NCI-H460 (cell line): ENCODE measurements at places on chromosomes 5 and 9. TPM values are rescaled to one million over a fixed set of nuclear protein-coding genes. Genes with fewer than 3 reads are reported as not detected.

Gene TRPM6
- 1.4 TPM in 2 replicates for total RNA-seq

Gene PAIP2
- total RNA-seq, result 105 and 120 TPM in 2 replicates

Gene PPP2R2B
- total RNA-seq, result not detected in 2 replicates

DNA sequence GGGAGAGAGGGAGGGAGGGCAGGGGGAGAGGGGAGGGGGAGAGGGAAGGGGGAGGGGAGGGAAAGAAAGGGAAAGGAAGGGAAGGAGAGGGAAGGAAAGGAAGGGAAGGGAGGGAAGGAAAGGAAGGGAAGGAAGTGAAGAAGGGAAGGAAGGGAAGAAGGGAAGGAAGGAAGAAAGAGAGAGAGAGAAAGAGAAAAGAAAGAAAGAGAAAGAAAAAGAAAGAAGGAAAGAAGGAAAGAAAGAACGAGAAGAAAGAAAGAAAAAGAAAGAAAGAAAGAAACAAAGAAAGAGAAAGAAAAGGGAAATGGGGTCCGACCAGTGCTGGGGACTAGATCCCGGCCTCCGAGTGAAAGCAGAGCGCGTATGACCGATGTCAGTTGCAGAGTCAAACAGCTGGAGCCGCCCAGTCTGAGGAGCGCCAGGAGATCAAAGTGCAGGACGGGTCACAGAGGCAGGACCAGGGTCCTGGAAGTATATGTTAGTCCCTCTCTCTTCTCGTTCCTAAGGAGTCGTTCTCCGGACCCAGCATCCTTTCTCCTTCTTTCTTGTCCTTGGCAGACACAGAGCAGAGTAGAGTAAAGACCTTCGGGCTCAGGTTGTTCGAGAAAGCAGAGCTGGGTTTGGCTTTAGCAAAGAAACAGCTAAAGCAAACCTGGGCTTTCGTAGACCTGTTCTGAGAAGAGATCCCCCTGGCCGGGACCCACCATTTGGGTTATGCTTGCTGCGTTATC, 305.4 kb upstream of the MSX2 start:
- DNase-seq, result peak; percentile 28

DNA sequence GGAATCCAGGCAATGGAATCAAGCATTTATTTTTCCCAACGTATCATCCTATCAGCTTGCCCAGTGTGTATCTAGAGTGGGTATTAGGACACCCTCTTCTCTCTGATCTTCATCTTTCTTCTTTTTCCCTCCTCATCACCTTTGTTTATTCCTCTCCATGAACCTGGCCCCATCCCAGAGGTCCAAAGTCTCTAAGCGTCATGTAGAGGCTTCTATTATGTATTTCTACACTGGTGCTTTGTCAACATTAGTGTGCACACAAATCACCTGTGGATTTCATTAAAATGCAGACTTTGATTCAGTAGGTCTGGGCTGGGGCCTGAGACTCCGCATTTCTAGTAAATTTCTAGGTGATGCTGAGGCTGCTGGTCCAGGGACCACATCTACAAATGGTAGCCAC, 19.8 kb upstream of the PIP5K1B start:
- no peak for DNase-seq

GRCh38 chr5:172166030-172166826, 21.8 kb downstream of the STK10 start:
- DNase-seq, result no peak

GRCh38 chr5:176866707-176867310, 32.3 kb downstream of the HK3 start:
- DNase-seq, result no peak

- no peak for DNase-seq
Measured at GRCh38 chr5:180180421-180180820, 28.6 kb downstream of the RASGEF1C start.

GRCh38 chr9:27496135-27496504, 28.0 kb upstream of the IFNK start:
- DNase-seq, result no peak

DNA sequence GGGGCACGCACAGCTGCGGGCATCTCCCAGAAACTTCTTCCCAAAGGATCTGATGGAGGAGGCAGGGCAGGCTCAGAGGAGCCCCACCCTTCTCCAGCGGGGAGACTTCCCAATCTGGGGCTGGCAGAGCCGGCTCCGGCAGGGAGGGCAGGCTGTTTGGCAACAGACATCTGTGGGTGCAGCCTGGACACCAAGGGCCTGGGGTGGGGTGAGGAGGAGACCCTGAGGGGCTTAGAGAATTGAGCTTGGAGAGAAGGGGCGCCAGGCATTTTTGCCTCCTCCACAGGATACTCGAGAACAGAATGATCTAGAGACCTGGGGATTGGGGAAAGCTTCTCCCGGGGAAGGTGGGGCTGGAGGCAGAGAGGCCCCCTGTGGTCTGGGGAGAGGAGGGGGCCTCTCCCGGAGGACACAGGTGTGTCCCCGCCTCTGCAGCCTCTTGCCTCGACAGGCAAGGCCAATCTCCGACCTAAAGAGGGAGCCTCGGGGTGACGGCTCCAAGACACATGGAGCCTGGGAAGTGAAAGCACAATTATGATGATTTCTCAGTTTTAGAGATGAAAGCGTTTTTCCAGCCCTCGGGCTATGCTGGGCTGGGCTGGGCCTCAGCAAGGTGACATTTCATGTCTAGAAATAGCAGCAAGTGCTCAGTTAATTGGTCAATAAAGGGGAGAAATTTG, 8.4 kb downstream of the LHX3 start:
- no peak for DNase-seq

Gene PLAC8L1
- total RNA-seq, result not detected in 2 replicates

Gene CARD9
- total RNA-seq, result 0.22 and 0.32 TPM in 2 replicates

Gene ORM2
- total RNA-seq, result not detected in 2 replicates

- no peak for DNase-seq
Measured at GRCh38 chr5:126351153-126351552, 72.1 kb upstream of the GRAMD2B start.

Gene ARID3C
- not detected in 2 replicates for total RNA-seq

- no peak for DNase-seq
Measured at GRCh38 chr5:168642019-168642418, 62.9 kb upstream of the PANK3 start.

GRCh38 chr5:102760815-102761214, 5.7 kb downstream of the PAM start:
- DNase-seq, result no peak

Gene NFIL3
- total RNA-seq, result 10.9 and 11.6 TPM in 2 replicates

Gene FKBP15
- total RNA-seq, result 15.7 and 16.8 TPM in 2 replicates

Gene SLC36A2
- not detected in 2 replicates for total RNA-seq

Gene RAD50
- total RNA-seq, result 38.3 and 41.3 TPM in 2 replicates

DNA sequence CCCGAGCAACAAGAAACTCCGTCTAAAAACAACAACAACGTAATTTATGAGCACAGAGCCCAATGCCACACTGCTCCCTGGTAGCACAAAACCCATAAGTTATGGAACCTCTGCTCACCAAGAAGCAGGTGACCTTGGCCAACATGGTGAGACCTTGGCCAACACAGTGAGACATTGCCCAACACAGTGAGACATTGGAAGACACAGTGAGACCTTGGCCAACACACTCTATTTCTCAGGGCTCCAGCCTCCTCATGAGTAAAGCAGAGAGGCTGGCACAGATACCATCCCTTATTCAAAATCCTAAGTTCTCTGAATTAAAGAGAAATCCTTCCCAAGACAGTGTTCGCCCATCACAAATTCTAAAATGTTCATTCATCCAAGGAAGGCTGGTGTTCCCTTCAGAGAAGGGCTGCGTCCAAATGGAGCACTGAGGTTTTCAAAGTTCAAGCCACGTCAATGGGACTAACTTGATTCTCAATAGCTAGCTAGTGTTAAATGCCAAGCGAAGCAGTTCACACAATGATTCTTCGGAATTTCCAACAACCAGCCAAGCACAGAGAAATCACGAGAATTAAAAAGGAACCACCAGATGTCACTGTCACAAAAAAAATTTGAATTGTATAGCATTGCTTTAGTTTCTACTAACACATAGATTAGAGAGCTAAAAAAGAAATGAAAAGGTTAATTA, 29.5 kb downstream of the TTC39B start:
- peak; percentile 20 for DNase-seq

GRCh38 chr9:13717322-13718054, 438.0 kb upstream of the MPDZ start:
- DNase-seq, result no peak

Gene HEMGN
- total RNA-seq, result not detected in 2 replicates

DNA sequence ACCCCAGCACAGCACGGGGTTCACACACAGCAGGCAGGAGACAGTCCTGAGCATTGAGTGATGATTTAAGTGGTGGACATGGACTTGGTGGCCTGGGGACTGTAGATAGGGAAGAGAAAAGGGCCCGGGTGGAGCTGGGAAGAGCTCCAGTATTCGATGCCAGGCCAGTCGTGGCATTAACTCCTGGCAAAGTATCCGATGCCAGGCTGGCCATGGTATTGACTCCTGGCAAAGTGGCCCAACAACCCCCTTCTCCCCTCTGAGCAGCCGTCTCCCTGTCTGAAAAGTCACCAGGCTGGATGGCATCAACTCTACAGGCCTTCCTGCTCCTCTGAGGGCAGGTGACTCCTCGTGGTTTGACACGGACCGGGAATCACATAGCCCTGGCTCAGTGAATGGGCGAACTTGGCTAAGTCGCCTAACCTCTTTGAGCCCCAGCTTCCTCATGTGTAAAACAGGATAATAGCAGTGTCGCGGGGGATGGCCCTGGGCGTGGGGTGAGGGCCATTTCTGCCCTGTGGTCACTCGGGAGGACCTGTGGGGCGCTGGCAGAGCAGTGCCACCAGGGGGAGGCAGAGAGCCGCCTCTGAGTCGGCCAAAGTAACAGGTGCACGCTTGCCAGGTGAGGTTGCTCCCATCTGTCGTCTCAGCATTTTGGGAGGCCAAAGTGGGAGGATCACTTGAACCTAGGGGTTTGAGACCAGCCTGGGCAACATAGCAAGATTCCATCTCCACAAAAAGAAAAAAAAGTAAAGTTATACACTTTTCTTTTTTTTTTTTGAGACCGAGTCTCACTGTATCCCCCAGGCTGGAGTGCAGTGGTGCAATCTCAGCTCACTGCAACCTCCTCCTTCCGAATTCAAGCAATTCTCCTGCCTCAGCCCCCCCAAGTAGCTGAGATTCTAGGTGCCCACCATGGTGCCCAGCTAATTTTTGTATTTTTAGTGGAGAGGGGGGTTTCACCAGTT, 5.7 kb upstream of the SEC16A start:
- peak; percentile 48 for DNase-seq

DNA sequence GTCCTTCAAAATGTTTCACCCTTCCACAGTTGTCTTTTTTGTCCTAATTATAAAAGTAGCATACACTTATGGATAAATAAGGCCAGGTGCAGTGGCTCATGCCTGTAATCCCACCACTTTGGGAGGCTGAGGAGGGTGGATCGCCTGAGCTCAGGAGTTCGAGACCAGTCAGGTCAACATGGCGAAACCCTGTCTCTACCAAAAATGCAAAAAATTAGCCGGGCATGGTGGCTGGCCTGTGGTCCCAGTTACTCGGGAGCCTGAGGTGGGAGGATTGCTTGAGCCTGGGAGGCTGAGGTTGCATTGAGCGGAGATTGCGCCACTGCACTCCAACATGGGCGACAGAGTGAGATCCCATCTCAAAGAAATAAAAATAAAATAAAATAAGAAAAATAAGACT, 1.6 kb downstream of the C5orf52 start:
- DNase-seq, result no peak

Gene UBE2R2
- total RNA-seq, result 15.0 and 16.9 TPM in 2 replicates

- DNase-seq, result peak; percentile 40
Measured at GRCh38 chr5:96259151-96259772, 173.8 kb downstream of the PCSK1 start.

- no peak for DNase-seq
Measured at GRCh38 chr9:35800530-35800929, 9.1 kb downstream of the NPR2 start.

DNA sequence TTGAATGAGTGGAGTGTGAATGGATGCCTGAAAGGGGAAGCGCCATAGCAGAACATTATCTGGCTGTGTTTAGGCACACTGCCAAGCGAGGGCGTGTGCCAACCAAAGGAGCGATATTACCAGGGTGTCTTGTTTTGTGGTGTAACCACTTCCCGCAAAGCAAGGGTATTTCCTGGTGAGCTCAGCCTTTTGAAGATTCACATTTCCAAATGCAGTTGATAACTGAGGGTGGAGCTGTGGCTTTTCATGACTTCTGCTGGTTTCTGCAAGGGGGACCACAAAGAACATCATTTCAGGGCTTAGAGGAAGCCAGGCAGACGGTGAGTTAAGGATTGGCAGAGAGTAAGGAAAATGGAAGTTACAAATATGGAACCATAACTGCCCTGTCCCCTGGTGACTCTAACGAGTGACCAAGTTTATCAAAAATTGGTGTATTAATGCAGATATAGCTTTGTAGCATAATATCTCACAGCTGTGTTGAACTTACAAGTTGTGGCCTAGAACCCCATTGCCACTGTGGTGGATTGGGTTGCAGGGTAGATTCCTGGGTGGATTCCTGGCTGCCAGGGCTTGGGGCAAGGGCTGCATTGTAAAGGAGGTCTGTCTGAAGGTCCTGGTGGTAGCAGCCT, 71.4 kb downstream of the RALGPS1 start:
- no peak for DNase-seq

DNA sequence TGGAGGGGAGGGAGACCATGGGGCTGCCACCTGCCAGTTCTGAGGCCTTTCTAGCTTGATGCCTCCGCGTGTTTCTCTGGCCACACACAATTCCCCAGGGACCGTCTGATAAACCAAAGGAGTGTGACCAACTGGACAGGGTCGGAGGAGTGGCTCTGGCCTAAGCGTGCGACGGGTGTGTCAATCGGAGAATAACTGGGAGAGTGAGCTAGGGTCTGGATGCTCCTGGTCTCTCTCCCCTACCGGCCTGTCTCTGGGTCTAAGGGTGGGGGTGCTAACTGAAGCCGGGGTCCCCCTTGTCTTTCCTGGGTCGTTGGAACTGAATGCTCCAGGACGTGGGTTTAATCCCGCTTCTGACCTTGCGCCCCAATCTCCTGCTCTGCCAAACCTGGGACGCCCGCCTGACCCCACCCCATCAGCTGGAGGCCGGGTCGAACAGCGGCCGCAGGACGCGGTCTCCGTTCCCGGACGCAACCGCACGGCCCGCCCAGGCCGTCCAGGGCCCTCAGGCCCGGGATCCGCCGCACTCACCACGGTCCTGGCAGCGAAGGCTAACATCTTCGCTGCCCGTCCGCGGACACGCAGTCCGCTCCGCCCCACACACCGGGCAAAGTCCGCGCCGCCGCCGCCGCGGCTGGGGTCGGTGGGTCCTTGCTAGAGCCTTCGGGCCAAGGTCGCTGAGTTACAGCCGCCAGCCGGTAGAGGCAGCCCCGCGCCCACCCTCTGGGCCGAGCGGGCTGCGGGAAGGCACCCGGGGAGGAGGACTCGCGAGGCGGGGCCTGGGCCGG, 447 bp downstream of the CRAT start:
- DNase-seq, result no peak

Gene PDE6A
- total RNA-seq, result 0.02 TPM in 1 of 2 replicates, not detected in the other

DNA sequence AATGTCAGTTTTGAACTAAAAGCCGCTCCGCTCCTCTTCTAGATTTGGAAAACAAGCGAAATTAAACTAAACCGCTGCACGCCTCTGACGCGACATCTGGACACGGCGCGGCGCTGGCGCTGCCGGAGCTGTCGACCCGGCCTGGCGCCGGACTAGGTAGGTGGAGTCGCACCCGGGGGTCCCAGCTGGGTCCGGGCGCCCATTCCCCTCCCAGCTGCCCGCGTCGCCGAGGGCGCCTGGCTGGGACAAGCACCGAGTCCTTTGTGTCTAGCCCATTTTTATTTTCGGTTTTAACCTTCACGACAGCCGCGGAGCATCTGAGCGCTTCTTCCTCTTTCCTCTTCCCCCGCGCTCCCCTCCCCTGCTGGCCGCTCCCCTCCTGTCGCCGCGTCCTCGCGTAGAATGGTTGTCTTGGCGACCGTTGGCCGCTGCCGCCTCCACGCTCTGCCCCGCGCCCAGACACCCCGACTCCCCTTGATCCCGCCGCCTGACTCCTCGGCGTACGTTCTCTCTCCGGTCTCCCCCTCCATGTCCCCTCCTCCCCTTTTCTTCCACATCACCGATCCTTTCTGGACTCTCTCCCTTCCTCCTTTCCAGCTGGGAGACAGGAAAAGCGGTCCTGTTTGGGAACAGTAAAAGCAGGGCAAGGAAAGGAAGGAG, 545 bp downstream of the CDKN2B-AS1 start:
- no peak for DNase-seq
